ENCODE measurements at places on chromosomes 12 and 14. TPM values are rescaled to one million over a fixed set of nuclear protein-coding genes. Genes with fewer than 3 reads are reported as not detected.

DNA sequence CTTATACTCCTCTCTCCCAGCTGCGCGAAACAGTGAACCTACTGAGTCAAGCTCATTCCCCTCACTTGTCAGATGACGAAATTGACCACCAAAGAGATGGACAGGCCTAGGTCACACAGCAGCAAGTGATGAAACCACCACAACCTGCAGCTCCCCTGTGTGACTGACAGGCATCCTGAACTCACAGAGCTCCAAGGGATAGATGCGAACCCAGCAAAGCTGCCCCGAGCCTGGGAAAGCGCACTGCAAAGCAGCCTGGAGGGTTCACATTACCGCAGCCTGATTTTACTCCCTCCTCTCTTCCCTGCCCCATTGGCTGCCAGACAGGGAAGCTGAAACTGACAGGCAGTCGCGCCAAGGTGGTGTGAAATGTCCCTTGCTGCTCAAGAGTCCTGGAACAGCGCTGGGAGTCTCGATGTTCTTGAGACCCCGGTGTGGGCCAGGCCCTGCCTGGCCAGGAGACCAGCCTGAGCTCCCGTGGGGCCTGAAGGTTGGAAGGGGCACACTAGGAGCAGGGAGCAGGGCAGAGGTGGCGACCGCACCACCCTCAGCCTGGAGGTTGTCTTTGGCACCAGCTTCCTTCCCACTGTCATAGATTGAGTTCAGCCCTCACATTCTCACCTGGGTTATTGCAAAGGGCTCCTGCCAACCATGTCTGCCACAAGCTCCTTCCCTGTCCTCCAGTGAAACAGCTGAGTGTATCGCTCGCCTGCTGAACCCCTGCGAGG lies 36.3 kb downstream of the SNRNP35 start:
- DNase-seq: no peak
- no peaks in the 10 kb centered on the region for H3K4me1 ChIP-seq
- H3K36me3 ChIP-seq: no peaks in the 10 kb centered on the region
- H3K27ac ChIP-seq: no peak overlapping the region

DNA sequence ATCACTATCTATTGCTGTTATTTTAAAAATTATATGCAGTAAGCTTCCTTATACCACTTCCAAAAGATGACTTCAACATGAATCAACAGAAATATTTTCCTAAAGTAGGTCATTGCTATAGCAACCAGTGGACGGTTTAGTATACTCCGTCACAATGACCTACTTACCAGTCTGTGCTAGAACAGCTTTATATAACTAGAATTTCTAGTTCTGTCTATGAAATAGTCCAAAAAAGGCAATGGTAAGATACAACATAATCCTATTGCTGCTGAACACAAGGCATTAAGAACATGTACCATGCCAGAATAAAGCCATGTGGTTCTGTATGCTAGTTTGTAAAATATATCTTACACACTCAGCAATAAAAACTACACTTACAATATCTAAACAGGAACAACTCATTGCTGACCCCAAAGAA lies 40.7 kb upstream of the MTERF2 start:
- no peak for DNase-seq

- no peak for DNase-seq
- H3K27ac ChIP-seq: peak overlapping the region; percentile 96
- no peaks in the 10 kb centered on the region for H3K27me3 ChIP-seq
- H3K4me3 ChIP-seq: no peak overlapping the region
- peaks cover 43% of the 10 kb centered on the region for H3K4me1 ChIP-seq
Observed at GRCh38 chr14:68576031-68576430, 216.8 kb downstream of the ZFP36L1 start.

- H3K4me3 ChIP-seq: no peak overlapping the region
- peak; percentile 56 for DNase-seq
- peak overlapping the region; percentile 76 for H3K27ac ChIP-seq
- no peaks in the 10 kb centered on the region for H3K27me3 ChIP-seq
Observed at GRCh38 chr12:27965411-27965810, 7.1 kb downstream of the PTHLH start.

GRCh38 chr12:27845187-27845586 lies 65.2 kb upstream of the MANSC4 start:
- H3K27me3 ChIP-seq: no peaks in the 10 kb centered on the region
- no peak overlapping the region for H3K27ac ChIP-seq
- peaks cover 17% of the 10 kb centered on the region for H3K4me1 ChIP-seq
- DNase-seq: no peak
- no peaks in the 10 kb centered on the region for H3K36me3 ChIP-seq

The SPX gene
- total RNA-seq: 1.1 TPM

The NRIP2 gene
- total RNA-seq: 0.32 TPM
